HFF-Myc (cell line): ENCODE measurements at places on chromosomes 12 and 14.

- DNase-seq, result no peak
Measured at GRCh38 chr12:126989532-126989931, 1277.4 kb upstream of the TMEM132C start.

- no peak for DNase-seq
Measured at GRCh38 chr14:76480426-76480825, 104.5 kb downstream of the ESRRB start.

DNA sequence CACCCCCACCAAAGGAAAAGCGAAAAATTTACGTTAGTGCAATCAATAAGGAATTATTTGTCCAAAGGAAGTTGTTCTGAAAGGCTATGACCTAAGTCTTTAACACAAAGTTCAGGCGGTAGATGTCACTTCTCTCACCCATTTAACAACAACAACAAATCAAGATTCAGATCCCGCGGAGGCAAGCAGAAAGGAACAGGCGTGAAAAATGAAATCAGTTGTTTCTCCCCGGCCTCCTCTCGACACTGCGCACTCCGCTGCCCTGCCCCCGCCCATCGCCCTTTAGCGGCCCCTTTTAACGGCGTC is 1.4 kb downstream of the DENND5B start:
- no peak for DNase-seq

DNA sequence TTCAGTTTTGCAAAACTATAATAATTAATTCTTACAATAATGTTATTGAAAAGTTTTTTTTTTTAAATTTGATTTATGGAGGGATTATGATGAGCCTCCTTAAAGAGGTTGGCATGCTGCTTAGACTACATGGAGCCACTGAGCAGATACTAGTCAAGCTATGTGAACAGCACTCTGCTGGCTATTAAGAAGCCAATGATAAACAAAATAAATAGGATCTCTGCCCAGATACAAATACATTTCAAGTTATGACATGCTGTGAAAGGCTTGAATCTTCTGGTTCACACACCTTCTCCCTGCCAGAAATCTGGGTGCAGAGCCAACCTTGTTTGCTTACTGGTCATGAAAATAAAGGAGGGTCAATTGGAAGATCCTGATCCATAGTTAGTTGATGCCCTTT is 107.4 kb upstream of the NAV3 start:
- no peak for DNase-seq

- no peak for DNase-seq
Measured at GRCh38 chr12:43407816-43408645, 144.0 kb downstream of the ADAMTS20 start.

- DNase-seq, result no peak
Measured at GRCh38 chr12:75981247-75982168, 50.1 kb downstream of the PHLDA1 start.

GRCh38 chr12:75982169-75982564 is 49.4 kb downstream of the PHLDA1 start:
- no peak for DNase-seq

GRCh38 chr14:79021766-79022165 is 851.6 kb downstream of the NRXN3 start:
- no peak for DNase-seq
